Calu3 (cell line): ENCODE measurements at places on chromosomes 1 and 21. TPM values are rescaled to one million over a fixed set of nuclear protein-coding genes. Genes with fewer than 3 reads are reported as not detected.

DNA sequence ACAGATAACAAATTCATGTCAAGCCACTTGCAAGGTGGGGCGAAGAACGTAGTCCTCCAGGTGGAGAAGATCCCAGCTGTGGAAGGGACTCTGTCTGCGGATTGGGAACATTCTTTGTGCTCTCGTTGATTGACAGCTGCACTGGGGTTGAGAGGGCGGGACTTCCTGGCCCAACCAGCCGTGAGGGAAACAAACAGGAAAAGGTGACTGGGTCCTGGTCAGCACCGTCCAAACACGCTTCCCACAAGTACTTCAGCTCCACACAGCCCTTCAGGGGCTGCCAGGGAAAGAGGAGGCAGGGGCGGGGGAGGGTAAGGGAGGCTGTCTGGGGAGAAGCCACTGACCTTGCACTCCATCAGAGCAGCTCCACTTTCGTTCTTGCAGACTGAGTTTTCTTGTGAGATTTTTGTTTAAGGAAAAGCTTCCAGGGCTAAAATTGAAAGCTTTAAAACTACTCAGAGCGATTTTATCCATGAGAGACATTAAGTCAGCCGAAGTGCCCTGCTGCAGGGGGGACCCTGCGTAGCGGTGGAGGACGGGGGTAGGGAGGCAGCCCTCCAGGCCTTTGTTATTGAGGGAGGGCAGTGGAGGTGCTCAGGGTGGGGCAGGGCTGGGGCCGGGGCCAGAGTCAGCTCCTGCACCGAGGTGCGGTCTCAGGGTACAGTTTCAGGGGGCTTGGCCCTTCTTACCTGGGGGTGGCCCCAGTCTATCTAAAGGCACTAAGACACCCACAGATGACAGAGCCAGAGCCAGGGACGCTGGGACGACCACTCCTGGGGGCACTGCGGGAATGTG, 21.6 kb upstream of the STUM start:
- H3K27ac ChIP-seq = no peak overlapping the region
- no peaks in the 10 kb centered on the region for H3K4me1 ChIP-seq
- no peak overlapping the region for H3K4me3 ChIP-seq
- peaks cover 85% of the 10 kb centered on the region for H3K27me3 ChIP-seq

DNA sequence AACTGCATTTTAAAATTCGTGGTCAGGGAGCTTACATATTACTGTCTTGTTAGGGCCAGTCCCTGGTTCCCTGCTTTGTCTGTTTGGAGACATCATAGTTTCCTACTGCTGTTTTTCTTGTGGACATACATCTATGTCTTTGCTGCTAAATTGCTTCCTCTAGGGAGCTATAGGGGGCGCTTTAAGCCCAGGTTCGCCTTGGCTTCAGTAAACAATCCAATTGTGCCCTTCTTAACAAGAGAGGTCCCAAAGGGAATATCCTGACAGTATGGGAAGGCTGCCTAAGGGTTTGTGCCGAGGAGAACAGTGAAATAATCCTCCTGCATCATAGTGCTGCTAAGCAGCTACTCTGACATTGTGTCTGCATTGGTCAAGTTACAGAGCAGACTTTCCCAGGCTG, 112.5 kb downstream of the USH2A start:
- H3K27me3 ChIP-seq = no peaks in the 10 kb centered on the region
- H3K4me1 ChIP-seq = peaks cover 13% of the 10 kb centered on the region
- H3K27ac ChIP-seq = no peak overlapping the region
- H3K4me3 ChIP-seq = no peak overlapping the region

- H3K27ac ChIP-seq = no peak overlapping the region
- peaks cover 9% of the 10 kb centered on the region for H3K36me3 ChIP-seq
- H3K4me3 ChIP-seq = no peak overlapping the region
- H3K27me3 ChIP-seq = no peaks in the 10 kb centered on the region
- DNase-seq = no peak
These were observed 14.2 kb downstream of the TXNIP start for GRCh38 chr1:145982010-145982723.

- H3K4me3 ChIP-seq = no peak overlapping the region
- peaks cover 5% of the 10 kb centered on the region for H3K36me3 ChIP-seq
- H3K27ac ChIP-seq = no peak overlapping the region
- DNase-seq = no peak
- no peaks in the 10 kb centered on the region for H3K27me3 ChIP-seq
These were observed 195.4 kb upstream of the RUNX1 start for GRCh38 chr21:35244514-35244913.

NTMT2 gene
- not detected in 2 replicates for total RNA-seq
